Karpas-422 (cell line): ENCODE measurements at places on chromosomes 2 and 18.

DNA sequence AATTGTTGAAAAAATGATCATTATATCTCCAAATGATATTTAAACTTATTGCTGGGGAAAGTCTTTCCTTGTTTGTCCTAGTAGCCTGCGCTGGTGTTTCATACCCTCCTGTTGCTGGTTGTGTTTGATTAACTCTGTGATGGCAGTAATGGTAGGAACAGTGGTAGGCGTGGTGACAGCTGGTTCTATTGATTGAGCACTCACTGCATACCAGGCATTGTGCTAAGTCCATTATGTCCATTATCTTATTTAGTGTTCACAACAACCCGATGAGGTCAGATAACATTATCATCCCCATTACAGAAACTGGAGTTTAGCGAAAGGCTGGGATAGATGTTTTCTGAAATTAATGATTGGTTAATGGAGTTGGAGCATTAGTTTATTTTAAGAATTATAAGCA, 77.8 kb upstream of the STON1 start:
- DNase-seq = no peak

DNA sequence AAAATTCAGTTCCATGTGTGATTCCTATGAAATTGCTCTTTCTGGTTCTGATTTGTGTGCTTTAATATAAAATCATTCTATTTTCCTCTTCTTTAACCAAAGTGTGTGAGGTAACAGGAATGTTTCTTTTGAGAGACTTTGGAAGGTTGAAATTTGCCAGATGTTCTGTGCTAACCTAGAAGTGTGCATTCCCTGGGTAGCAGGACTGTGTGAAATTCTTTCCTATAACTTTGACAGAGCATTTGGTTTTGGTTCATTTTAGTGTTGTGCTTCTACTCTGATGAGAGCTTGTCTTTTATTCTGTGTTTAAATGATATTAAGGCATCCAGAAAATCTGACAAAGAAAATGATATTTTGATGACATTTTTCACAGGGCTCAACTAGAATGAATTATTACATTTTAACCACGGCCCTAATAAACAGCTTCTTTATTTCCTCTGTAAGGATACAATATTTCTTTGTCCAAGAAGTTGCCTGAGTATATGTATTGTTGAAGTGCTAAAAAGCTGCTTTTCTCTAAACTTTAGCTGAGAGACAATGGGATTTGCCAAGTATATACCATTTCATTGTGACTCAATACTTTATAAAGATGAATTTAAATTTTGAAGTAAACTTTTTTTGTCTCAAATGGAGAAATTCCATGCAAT, 34.7 kb upstream of the DLX1 start:
- no peak for DNase-seq

- DNase-seq = no peak
Measured at GRCh38 chr2:195051401-195051800, 605.6 kb upstream of the SLC39A10 start.

GRCh38 chr18:13054336-13054735, 63.2 kb downstream of the CEP192 start:
- DNase-seq = no peak

DNA sequence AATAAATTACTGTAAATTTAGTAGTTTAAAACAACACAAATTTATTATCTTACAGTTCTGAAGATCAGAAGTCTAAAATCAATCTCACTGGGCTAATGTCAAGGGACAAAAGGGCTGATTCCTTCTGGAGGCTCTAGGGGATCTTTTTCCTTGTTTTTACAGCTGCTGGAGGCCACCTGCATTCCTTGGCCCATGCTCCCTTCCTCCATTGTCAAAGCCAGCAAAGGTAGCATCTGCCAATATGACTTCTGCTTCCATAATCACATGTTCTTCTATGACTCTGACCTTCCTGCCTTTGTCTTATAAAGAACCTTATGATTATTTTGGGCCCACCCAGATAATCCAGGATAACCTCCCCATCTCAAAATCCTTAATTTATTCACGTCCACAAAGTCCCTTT, 46.0 kb upstream of the FAM136A start:
- no peak for DNase-seq

DNA sequence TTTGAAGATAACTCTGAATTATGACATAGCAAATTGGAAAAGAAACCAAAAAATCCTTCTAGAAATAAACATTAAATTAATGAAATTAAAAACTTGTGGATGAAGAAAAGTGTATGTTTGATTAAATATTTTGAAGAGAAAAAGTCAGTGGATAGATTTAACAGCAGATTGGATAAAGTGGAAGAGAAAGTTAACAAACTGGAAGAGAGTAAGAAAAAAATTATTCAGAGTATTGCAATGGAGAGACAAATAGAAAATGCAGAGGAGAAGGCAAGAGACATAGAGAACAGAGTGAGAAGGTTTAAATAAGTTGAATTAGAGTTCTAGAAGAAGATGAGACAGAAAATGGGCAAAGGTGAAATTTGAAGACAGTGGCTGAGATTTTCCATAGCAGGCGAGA, 162.8 kb downstream of the DIS3L2 start:
- DNase-seq = no peak

- peak; percentile 83 for DNase-seq
Measured at GRCh38 chr2:99066075-99066958, 75.2 kb upstream of the C2orf15 start.
